ENCODE measurements at places on chromosomes 16 and 17.

- DNase-seq, result no peak
Measured at GRCh38 chr17:51860954-51861561, 297.5 kb downstream of the CA10 start.

DNA sequence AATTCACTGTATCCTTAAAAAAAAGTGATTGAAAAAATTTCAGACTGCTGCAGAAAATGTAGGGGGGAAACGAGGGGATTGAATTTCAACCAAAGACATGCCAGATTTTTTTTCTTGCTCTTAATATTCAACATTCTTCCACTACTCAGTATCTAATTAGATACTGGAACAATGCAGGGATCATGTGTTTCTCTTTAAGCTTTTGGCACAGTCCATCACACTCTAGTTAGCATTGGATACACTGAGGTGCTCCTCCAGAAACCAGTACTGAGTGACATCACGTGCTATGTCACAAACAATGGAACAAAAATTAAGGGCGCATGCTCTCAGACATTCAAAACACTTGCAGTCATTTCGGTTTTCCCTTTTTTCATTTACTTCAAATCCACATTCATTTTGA, 298.6 kb upstream of the PSMD7 start:
- no peak for DNase-seq

GRCh38 chr16:5906351-5906750, 808.8 kb upstream of the EEF2KMT start:
- DNase-seq, result no peak

- no peak for DNase-seq
Measured at GRCh38 chr16:53886482-53887378, 182.8 kb downstream of the FTO start.

GRCh38 chr16:52350031-52350642, 196.8 kb downstream of the TOX3 start:
- no peak for DNase-seq

DNA sequence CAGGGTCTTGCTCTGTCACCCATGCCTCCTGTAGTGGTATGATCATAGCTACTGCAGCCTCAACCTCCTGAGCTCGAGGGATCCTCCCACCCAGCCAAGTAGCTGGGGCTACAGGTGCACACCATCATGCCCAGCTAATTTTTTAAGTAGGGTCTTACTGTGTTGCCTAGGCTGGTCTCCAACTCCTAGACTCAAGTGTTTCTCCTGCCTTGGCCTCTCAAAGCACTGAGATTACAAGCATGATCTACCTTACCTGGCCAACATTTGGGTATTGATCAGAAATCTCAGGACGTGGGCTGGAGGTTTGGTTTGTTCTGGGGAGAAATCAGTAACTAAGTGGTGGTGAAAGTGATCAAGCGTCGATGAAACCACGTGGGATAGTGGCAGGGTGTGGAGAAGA, 4.1 kb downstream of the CHD9 start:
- DNase-seq, result no peak

DNA sequence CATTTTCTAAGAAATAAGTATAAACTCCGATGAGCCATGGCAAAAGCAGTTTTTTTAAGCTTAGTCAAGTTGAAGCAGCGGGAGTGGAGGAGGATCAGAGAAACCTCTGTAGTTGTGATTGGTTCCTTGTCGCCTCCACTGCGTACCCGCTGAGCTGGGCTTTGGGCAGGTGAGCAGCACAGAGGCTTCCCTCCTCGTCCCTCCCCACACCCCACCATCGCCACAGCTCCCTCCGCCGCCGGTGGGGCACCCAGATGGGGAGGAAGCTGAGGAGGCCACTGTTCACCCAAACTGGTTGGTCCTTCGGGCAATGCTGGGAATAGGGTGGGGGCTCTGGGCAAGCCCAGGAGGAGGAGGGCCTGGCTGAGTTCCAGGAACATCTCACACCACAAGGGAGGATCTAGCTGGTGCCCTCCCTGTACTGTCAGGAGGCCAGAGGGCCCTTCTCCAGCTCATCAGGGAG, 5.2 kb upstream of the MRPL38 start:
- no peak for DNase-seq

- no peak for DNase-seq
Measured at GRCh38 chr16:89257281-89257731, 39.8 kb downstream of the ZNF778 start.

- no peak for DNase-seq
Measured at GRCh38 chr16:56679818-56680217, 2.5 kb upstream of the MT1X start.

DNA sequence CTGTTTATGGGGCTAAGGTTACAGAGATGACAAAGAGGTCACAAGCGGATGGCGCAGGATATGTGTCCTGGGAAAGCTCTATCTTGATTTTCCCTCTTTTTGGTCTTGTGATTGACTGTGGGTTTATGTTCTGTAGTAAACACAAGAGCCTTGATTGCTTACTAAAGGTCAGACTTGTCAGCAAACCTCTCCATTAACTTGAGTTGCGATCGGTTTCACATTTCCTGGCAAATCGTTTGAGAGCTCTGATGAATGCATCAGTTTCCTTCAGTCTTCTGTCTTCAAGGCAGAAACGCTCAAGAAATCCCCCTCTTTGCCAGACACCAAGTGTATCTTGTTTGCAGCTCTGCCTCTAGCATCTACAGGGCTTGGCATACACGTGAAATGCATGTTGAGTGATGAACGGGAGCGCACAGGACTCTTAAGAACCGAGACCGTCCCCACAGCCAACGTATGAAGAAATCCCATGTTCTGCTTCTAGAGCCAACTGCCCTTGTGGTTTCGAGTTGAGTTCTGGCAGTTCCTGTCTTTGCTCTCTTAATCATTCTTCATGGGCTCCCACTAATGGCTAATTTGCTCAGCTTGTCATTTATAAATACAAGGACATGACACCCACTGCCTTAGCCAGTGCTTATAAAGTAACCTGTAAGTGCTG, 143.3 kb downstream of the PITPNC1 start:
- DNase-seq, result no peak

GRCh38 chr16:27475561-27475960, 73.6 kb downstream of the IL21R start:
- DNase-seq, result no peak
